Stimulated activated CD8-positive, alpha-beta memory T cell treated with anti-CD3 and anti-CD28 coated beads, Interleukin-7, amount 100 ng/mL, for 4 hours (primary cell): ENCODE measurements at places on chromosomes 16 and 17.

GRCh38 chr16:48318630-48319029, 66.6 kb downstream of the SIAH1 start:
- DNase-seq: no peak

GRCh38 chr17:15930426-15930825, 14.5 kb upstream of the ADORA2B start:
- no peak for DNase-seq

- DNase-seq: no peak
Measured at GRCh38 chr17:47732399-47733046, 513 bp upstream of the TBX21 start.

GRCh38 chr16:8924214-8924613, 39.5 kb downstream of the USP7 start:
- no peak for DNase-seq

DNA sequence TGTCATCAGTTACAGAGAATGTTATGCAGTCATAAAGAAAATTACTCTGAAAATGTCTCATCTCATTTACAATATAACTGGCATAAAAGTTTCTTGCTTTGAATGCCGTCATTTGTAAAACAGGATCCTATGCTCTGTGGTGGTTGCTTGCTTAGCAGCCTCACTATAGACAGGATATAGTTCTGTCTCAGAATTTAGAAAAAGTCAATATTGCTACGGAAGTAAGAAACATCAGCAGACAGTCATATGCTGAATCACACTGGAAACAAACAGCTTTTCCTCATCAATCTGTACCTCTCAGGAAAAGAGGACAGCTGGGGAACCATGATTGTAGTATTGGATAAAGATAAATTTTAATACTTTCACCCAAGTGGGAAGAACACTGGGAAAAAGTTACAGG, 105.5 kb downstream of the MYO1D start:
- DNase-seq: no peak

DNA sequence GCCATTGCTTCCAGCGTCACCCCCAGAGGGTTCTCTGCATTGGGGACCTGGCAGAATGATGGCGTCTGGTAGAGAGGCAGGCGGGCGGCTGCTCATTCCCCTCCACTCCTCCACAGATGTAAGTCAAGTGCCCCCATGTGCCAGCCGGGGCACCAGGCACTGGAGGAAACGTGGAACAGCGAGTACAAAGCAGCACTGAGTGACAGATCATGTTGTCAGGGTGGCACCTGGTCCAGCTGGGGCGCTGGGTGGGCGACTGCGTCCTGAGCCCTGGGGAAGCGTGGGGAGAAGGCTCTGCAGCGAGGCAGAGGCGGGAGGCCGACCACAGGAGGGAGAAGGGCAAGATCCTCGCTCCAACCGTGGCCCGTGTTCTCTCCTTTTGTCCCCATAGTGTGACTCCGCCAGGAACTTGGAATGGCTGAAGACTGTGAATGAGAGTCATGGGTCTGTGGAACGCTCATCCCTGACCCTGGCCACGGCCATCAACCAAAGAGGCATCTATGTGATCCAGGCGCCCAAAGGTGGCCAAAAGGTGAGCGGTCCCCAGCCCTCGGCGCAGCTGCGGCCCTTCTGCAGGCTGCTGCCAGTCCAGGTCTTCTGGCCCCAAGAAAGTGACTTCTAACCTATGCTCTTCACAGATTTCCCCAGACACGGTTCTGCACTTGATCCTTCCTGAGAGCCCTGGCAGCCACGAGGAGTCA, 76.7 kb downstream of the RNF213 start:
- no peak for DNase-seq

GRCh38 chr17:81114351-81115093, 50.8 kb upstream of the PVALEF start:
- DNase-seq: no peak

DNA sequence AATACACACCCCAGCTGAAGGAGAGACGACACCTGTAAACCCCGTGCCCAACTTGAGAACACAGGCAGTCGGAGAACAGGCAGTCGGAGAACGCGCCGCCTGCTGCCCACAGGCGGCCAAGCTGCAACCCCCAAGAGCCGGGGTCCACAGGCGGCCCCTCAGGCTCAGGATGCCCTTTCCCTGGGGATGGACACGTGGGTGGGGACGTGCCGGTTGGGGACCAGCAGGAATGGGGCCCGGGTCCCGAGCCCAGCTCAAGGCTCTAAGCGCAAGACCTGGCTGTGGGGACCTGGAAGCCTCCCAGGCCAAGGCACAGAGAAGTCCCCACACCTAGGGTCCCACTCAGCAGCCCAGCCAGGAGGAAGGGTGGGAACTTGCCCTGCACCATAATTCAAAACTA, 79.5 kb upstream of the GNG13 start:
- no peak for DNase-seq

DNA sequence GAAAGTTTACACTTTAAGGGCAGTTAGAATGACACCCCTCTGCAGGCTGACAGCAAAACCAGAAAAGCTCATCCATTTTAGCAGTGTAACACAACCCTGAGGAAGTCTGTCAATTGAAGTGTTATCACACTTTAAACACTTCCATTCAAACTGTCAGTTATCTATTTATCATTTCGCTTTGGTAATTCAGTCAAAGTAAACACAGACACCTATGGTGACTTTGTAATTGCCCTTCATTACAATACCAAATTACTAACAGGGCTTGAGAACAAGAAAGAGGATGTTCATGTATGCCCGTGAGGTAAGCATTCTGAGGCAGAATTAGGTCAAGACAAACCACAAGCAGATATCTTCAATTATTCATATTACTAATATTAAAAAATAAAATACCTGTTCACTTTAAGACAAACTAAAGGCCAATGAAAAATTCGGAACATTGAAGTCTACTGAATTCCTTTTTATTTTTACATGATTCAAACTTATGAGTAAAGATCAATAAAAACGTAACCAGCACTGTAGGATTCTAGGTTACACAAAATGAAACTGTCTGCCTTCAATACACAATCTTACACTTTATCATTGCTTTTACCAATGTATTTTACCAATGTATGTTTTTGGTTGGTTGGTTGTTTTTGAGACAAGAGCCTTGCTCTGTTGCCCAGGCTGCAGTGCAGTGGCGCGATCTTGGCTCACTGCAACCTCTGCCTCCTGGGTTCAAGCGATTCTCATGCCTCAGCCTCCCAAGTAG, 57.1 kb downstream of the BRIP1 start:
- no peak for DNase-seq

DNA sequence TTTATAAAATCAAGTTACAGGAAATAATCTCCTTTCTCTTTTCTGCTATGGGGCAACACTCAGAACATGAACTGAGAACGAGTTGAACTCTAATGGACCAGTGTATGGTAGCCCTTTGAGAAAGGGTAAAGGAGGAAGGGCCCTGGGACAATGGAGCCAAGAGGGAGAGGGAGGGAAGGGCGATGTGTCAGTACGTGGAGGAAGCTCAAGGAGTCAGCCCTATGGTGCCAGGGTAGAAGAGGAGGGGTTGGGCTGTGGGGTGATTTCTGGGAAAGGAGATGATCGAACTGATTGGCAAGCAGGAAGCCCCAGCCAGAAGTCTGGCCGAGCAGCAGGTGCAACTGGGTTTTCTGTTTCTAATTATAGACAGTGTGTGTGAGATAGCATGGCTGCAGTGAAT, 4.3 kb upstream of the WIPI1 start:
- DNase-seq: no peak
